ENCODE measurements at places on chromosomes 1 and 21.

DNA sequence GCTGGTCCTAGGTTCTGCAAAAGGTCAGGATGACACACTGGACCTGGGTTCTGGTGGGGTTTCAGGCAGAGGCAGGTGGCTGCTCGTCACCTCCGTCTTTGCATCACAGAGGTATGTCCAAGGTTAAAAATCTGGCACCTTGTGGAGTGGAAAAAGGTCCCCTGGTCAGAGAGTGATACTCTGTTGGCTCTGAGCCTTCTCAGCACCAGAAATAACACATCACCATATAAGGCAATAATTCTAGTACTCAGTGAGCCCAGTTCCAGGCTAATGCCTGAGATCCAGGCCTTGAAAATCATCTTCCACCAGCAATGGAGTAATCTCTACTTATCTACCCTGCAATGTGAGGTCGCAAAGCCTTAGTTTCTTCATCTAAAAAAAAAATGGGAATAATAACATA lies 127.3 kb upstream of the C8B start:
- DNase-seq = no peak

- no peak for DNase-seq
Observed at GRCh38 chr1:25863486-25864262, 4.4 kb upstream of the AUNIP start.

- no peak for DNase-seq
Observed at GRCh38 chr1:115748401-115749150, 19.9 kb downstream of the CASQ2 start.

GRCh38 chr1:236953151-236953700 lies 51.0 kb downstream of the MT1HL1 start:
- DNase-seq = no peak

- DNase-seq = no peak
Observed at GRCh38 chr1:113279776-113280391, 110.4 kb upstream of the MAGI3 start.

DNA sequence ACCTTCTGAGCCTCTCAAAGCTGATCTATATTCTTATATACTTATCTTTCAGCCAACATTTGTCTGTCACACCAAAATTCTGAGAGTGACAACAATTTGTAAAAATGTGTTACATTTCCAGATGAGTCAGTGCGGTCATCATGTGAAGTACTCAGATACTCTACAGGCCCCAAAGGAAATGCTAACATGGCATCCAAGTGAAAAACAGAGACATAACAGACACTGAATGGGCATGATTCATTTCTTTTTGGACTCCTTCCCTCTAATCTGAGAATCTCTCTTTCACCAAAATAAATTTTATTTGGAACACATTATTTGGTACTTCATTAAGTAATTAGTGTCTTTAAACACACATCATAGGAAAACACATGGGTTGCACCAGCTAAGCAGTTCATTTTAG lies 96.6 kb downstream of the SLC44A5 start:
- no peak for DNase-seq

- no peak for DNase-seq
Observed at GRCh38 chr1:24297187-24297851, 21.8 kb upstream of the GRHL3 start.

GRCh38 chr1:107810291-107810951 lies 154.6 kb downstream of the VAV3 start:
- DNase-seq = no peak

GRCh38 chr1:211543025-211543424 lies 35.9 kb downstream of the SLC30A1 start:
- DNase-seq = no peak

GRCh38 chr1:247833601-247834000 lies 8.1 kb downstream of the OR11L1 start:
- DNase-seq = no peak

DNA sequence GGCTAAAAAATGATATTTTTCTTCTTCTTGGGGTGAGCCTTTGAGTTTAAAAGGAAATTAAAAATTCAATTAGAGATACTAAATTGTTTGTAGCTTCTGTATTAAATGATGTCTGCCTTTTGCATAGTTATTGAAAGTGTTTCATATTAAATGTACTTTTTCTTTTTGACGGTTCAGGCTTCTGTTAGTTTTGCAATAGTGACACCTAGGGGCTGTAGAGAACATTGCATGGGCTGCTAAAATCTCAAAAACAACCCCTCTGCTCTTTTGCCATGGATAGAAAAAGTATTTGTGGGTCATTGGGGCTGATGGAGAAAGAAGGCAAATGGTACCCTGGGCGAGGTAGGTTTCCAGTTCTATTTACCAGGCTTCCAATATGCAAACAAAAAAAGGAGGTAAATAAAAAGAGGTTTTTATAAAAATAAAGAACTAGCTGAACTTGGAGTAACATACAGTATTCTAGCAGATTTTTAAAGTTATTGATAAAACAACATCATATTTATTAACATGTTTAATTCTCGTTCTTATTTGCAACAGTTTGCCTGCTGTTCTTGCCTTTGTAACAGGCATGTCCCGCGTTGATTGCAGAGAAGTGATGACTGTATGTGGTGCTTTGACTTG lies 115.4 kb upstream of the HOOK1 start:
- DNase-seq = no peak

DNA sequence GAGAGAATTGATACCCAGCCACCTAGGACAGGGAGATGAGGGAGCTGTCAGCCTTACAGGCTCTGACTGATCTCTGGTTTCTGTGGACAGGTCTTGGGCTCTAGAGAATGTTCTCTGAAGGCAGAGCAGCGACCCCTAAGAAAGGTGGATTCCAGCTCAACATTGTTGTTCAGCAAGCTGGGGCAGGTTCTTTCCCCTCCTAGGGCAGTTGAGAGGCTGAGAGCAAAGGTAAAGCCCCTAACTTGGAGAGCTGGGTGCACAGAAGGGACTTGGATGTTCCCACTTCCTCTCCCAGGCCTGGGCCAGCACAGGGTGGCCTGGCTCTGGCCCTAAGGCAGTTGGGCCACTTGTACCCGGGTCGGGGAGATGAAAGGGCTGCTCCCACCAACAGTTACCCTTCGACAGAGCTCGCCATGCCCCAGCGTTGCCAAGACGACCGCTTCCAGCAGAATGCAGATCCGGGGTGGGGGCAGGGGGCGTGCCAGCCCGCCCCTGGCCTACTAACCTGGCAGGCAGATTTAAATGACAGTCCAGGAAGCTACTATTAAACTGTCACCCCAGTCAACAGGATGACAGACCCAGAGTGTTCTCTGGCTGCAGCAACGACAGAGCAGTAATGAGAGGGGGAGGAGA lies 31.6 kb downstream of the LRP8 start:
- DNase-seq = no peak

DNA sequence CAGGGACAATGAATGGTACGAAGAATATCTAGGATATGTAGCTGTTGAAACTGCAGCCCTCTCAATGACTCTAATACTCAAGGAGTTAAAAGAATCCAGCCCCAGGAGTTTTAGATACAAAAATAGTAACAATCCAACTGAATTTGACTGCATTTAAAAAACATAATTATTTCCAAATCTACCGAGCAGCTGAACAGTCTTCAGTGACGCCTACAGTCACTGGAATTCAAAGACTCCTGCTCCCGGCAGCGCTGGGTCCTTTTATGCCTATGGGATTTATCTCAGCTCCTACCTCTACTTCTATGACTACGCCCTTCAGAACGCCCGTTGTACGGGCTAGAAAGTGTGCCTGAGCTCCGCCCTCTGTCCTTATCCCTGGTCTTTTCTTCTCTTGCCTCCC lies 55.7 kb downstream of the WARS2 start:
- DNase-seq = no peak

GRCh38 chr1:1178794-1179331 lies 5.2 kb downstream of the TTLL10 start:
- no peak for DNase-seq

DNA sequence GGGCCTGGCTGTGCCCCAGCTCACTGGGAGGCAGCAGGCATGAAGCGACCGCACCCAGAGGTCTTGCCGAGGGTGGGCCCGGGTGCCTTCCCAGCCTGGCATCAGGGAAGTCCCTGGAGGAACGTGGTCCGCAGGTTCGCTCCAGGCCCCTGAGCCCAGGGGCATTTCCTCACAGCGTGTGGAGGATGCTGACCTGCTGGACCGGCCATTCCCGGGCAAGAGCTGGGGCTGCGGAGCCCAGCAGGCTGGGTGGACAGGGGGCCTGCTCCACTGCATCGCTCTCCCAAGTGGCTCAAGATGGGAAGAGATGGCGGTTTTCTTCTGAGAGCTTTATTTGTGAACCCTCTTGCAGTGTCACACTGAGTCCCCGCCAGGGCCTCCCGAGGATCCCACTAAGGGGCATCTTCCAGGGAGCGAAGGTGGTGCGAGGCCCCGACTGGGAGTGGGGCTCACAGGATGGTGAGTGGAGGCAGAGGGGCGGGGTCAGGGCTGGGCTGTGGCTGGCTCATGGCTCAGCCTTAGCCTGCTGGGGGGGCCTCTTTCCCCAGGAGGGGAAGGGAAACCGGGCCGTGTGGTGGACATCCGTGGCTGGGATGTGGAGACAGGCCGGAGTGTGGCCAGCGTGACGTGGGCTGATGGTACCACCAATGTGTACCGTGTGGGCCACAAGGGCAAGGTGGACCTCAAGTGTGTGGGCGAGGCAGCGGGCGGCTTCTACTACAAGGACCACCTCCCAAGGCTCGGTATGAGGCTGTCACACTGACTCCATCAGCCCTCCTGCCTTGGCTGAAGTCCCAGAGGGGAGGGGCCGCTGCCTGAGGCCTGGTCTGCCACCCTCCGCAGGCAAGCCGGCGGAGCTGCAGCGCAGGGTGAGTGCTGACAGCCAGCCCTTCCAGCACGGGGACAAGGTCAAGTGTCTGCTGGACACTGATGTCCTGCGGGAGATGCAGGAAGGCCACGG lies 7.2 kb upstream of the MMP23B start:
- no peak for DNase-seq

DNA sequence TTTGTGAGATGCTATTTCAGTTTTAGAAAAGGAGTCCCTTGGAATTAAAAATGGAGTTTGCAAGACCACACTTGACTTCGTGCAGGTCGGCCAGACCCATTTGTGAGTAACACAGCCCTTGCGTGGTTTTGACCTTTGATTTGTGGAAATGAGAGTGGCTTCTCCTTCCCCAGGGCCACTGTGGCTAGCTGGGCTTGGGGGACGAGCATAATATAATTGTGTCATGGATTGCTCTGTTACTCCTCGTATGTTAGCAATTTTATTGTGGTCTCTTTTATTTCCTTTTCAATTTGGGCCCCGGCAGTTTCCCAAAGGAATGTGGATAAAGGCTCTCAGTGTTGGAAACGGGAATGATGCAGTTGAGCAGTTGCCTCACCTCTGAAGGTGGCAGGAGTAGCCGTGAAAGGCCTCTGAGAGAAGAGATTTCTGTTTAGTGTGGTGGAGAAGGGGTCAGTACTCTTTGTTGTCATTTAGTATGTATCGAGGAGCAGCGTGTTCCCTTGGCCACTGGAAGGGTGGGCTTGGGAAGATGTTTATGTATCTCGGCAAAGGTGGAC lies 194.6 kb downstream of the PBX1 start:
- no peak for DNase-seq

DNA sequence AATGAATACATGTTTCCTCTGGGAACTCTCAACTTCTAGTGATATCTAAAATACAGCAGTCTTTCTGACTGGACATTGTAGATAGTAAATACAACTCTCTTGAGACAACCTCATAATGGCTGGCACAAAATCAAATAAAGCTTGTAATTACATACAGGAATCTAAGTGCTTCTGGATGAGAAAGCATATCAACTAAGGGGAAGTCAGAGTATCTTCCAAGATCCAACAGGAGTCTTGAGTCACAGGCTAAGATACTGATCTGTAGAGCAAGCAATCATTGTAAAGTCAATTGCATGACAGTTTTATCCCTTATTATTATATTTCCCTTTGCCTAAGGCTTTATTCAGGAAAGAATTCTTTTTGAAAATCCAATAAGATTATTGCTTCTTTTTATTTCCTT lies 249.9 kb downstream of the LRRIQ3 start:
- no peak for DNase-seq

GRCh38 chr21:38878379-38879179 lies 72.8 kb downstream of the ETS2 start:
- no peak for DNase-seq

- no peak for DNase-seq
Observed at GRCh38 chr1:180228648-180229482, 1.2 kb upstream of the LHX4 start.
